ENCODE measurements at places on chromosomes 5 and 9.

DNA sequence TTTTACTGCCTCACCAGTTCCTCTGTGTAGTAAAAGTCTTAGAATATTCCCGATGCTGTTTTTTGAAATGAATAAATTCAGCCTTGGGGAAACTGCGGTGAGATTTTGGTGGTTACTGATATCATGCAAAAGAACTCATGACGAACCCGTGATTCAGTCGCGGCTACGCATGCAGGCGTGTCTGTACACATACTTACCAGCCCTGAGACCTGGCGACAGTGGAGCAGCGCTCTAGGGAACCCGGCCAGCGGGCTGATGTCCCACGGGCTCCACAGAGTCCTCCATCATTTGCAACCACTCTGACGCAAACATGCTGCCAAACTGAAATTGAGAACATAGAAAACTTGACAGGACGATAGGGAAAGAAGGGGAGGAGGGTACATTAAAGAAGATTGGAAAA, 315.6 kb upstream of the DAB2 start:
- DNase-seq: no peak

GRCh38 chr9:121459513-121459912, 40.1 kb downstream of the GGTA1 start:
- no peak for DNase-seq

DNA sequence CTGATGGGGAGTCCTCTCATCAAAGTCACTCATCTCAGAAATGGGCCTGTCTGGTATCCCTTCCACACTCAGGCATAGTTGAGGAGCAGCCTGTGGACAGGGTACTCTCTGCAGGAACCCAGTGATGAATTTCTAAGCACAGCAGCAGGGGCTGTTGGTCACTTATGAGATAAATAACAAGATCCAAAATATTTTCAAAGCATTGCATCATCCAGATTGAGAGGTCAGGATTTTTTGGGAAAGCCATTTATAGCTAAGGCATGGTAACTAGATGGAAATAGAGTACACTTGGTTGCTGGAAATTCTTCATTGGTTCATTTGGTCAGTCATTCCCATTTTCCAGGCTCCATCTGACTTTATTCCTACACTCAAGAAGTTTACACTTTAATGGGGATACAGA, 246.8 kb upstream of the RAI14 start:
- no peak for DNase-seq

GRCh38 chr5:62268234-62268633, 37.8 kb upstream of the KIF2A start:
- DNase-seq: no peak

DNA sequence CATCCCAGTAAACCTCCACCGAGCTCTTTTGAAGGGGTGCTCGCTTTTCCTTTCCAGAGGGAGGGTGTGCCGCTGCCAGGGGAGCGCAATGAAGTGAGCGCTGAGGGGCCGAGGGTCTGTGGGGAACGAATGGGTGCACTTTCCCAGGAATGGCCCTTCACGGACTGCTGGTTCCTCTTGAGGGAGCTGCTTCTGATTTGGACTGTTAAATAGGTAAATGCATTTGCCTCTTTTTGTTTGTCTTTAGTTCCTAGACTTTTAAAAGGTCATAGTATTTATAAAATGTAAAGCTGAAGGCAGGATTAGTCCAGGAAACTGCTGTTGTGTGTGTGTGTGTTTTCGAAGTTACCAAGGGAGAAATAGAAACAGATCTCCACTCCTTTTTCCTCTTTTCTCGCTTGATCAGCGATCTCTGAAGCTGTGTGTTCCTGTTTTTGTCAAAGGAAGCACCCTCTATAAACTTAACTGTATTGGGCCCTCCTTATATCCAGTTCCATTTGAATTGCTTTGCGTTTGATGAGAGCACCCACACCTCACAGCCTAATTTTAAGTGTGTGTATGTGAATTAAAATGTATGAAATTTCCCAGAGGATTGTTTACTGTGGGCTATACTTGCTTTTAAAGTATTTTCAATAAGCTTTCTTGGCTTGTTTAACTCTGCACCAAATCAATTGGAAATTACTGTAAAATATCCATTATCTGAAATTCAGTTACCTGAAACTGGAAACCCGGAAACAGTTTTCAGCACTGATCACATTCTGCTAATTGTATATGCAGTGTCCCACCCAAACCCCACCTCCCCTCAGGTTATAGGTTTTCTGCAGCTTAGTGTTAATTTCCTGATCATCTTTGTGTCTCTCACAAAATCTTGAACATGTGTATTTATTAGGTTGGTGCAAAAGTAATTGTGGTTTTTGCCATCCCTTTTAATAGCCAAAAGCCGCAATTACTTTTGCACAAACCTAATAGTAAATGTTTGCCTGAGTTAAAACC, 966 bp downstream of the SNX2 start:
- no peak for DNase-seq

- no peak for DNase-seq
Measured at GRCh38 chr5:80780024-80780423, 125.2 kb upstream of the DHFR start.

DNA sequence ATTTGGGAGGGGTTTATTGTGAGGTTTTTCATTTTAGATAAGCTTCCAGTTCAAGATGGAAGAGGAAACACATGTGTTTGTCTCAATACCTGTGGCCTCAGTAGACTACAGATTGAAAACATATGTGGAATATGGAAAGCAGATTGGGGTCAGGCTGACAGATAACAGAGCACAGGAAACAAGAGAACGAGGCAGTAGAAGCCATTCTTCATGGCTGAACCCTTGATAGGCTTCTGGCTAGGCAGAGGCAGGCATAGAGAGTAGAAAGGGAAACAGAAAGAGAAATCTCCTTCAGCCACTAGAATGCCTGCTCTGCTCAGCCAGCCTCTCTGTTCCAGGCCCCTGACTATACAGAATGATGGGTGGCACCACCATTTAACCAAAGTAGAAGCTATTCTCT, 152.5 kb downstream of the MUSK start:
- no peak for DNase-seq

GRCh38 chr9:82598241-82599039, 464.5 kb downstream of the RASEF start:
- no peak for DNase-seq

DNA sequence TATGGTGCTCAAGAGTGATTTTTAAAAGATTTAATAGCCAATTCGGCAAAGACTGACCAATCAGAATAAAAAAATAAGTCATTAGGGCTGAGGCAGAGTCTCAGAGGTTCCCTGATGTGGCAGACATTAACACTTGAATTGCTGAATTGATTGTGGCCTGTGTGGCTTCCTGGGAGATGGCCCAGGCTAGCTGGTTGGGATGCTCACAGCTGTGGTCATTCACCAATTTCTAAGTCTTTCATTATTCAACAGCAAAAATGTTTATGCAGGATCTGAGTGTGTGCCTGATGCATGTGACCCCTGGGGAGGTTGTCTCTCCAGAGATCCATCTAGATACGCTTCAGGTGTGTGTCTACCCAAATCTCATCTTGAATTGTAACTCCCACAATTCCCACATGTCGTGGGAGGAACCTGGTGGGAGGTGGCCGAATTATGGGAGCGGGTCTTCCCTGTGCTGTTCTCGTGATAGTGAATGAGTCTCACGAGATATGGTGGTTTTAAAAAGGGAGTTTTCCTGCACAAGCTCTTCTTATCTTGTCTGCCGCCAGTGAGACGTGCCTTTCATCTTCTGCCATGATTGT, 632.6 kb upstream of the SEMA6A start:
- no peak for DNase-seq

GRCh38 chr5:76085243-76085579, 2.0 kb downstream of the SV2C start:
- DNase-seq: no peak

GRCh38 chr5:6185574-6185973, 192.8 kb downstream of the MED10 start:
- DNase-seq: no peak

GRCh38 chr5:35003018-35003957, 44.5 kb downstream of the AGXT2 start:
- peak; percentile 79 for DNase-seq

DNA sequence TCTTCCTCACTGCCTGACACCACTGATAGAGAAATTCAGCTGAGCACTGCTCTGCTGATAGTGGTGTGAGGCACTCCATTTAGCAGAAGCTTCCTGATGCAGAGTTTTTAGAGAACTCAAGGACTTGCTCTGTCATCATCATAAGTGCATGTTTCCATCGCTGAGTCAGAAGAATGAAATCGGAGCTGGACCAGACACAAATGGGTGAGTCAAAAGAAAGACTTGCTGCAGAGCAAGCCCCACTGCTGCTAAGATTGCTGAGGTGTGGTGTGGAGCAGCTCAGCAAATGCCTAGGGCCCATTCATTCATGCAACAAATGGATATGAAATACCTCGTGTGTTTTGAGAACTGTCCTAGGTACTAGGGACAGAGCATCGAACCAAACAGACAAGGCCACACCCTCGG, 410.2 kb upstream of the SLC30A5 start:
- no peak for DNase-seq

DNA sequence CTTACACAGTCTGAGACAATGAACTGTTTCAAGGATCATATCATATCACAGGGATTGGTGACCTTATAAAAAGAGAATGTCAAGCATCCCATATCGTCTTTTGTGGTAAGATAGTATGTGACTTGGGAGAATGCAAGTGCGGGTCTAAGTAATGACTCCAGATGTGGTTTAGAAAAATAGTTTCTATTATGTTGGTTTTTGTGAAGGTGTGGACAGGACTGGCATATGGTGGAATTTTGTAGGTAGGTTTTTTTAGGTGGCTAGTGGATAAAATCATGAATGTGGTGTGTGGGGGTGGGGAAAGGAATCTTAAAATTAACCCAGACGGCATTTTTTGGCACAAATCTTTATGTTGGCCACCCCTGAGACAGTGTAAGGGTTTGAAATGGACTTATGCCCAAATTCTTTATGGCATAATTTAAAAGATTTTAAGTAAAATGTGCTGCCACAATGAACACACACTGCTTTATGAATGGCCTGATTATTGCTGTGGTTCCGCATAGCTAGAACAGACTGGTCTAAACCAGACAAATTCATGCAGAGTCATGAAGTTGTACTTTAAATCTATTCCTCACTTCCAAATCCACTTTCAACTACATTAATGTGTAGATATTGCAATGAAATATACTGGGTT, 204.8 kb upstream of the HAPLN1 start:
- DNase-seq: no peak

DNA sequence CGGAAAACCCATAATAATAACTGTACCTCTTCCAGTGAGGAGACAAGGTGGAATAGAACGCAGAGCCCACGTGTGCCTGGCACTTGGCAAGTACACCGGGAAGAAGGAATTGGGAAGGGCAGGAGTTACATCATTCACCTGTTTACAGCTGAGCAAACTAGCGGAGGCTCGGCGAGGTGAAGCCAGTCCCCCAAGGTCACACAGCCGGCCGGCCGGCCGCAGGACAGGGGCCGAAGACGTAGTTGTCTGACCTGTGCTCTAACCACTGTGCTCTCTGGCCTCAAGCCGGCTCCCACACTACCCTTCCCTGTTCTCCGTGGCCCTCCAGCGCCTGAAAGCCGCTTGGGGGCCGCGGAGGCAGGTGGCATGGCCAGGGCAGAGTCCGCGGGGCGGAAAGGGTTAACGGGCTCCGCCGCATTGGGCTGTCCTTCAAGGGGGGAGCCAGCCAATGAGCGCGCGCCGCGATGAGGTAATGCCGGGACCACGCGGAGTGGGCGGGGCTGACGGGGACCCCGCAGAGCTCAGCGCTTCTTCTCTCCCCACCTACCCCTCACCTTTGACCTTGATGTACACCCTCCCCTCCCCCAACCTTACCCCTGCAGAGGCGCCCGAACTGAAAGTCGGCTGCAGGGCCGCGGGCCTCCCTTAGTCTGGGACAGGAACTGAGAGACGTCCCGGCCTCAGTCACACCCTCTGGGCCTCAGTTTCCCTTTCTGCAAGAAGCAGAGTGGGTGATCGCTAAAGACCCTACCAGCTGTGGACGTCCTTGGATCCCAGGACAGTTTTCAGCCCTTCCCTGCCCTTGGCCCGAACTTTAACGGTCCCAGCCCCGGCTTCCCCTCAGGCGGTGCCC, 125.1 kb downstream of the C9orf50 start:
- DNase-seq: peak; percentile 93

Data from stimulated activated CD8-positive, alpha-beta memory T cell treated with anti-CD3 and anti-CD28 coated beads, Interleukin-4, amount 100 ng/mL, for 48 hours (primary cell).